EL (cell line): ENCODE measurements at places on chromosomes 12 and 14.

GRCh38 chr12:11731455-11731854 lies 82.0 kb downstream of the ETV6 start:
- peak; percentile 63 for DNase-seq

GRCh38 chr12:21983095-21983494 lies 41.9 kb upstream of the ABCC9 start:
- no peak for DNase-seq

- DNase-seq = no peak
These were observed 9.9 kb downstream of the SDS start for GRCh38 chr12:113393749-113394148.

- peak; percentile 92 for DNase-seq
These were observed 19.0 kb upstream of the GPRC5A start for GRCh38 chr12:12872139-12872933.

- no peak for DNase-seq
These were observed 93.2 kb downstream of the GPR65 start for GRCh38 chr14:88098163-88098562.

DNA sequence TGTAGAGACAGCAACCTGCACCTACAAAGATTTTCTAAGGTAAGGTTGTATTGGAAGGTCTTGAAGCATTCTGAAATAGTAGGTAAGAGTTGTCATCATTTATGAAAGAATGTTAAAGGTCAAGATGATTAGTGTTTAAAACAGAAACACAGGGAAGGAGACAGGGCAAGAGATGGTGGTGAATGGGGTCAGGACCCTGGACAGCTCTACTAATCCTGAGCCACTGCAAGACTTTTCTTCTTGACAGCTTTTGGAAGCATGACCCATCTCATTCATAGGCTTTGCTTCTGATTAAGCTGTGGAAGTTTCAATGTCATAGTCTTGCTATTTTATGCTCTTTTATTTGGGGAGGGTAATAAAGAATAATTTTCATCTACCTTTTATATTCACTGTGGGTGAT lies 75.5 kb upstream of the CAND1 start:
- DNase-seq = peak; percentile 21

DNA sequence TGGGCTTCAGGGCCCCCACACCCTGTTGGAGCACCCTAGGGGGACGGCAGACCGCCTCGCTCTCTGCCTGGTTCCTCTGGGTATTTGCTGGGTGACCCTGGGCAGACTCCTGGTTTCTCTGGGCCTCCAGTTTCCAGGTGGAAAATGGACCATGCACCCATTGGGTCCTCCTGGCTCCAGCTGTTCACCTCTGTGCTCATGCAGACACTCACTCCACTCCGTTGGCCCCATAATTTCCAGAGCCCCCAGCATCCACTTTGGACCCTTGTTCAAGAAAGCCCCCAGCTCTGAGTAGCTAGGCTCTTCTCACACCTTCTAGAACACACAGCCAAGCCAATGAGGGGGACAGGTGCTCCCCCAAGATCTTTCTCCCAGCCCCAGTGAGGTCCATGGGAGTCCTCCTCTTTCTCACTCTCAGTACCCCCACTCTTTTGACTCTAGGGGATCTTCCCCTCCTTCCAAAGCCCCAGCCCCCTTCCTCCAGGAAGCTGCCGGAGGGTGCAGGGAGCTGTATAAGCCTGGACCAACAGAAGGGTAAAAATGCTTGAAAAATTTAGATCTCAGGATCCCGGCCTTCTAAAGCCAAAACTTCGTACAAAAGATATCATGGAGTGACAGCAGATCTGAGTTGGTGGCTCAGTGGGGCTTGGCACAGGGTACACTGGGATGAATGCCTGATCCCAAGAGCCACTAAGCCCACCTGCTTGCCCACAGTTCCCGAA lies 174.8 kb upstream of the RTL1 start:
- DNase-seq = no peak

DNA sequence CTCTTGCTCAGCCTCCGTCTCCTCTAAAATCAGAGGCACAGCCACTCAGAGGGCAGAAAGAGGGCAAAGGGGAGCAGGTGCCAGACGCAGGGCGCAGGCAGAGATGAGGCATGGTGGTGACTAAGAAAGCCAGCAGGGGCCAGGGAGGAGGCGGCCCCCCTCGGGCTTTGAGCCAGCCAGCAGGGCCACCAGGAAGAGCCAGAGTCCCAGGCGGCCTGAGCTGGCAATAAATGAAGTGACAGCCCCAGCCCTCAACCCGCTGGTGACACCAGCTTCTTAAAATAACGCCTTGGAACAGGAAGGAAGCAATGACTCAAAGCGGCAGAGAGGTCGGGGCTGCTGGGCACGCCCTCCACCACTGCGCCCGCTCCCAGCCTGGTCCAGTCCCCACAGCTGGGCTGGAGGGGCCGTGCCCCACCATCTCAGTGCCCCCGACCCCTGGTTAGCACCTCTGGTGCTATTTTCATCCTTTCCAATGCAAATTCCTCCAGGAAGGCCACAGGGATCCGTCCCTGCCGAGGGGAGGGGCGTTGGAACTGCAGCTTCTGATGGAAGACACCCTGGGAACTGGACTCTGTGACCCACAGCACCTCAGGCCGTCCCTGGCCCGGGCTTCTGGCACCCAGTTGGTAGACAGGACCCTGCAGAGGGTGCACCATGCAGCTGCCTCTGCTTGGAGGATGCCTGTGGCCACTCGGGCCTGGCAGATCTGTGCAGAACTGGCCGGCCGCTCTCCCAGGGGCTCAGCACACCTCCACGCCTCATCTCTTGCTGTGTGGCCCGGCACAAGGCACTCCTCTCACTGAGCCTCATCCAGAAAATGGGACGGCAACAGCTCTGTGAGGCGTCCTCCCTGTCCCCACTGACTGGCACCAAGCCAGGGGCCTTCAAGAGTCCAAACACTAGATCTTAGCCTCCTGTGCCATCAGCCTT lies 113.7 kb downstream of the NCOR2 start:
- peak; percentile 74 for DNase-seq

DNA sequence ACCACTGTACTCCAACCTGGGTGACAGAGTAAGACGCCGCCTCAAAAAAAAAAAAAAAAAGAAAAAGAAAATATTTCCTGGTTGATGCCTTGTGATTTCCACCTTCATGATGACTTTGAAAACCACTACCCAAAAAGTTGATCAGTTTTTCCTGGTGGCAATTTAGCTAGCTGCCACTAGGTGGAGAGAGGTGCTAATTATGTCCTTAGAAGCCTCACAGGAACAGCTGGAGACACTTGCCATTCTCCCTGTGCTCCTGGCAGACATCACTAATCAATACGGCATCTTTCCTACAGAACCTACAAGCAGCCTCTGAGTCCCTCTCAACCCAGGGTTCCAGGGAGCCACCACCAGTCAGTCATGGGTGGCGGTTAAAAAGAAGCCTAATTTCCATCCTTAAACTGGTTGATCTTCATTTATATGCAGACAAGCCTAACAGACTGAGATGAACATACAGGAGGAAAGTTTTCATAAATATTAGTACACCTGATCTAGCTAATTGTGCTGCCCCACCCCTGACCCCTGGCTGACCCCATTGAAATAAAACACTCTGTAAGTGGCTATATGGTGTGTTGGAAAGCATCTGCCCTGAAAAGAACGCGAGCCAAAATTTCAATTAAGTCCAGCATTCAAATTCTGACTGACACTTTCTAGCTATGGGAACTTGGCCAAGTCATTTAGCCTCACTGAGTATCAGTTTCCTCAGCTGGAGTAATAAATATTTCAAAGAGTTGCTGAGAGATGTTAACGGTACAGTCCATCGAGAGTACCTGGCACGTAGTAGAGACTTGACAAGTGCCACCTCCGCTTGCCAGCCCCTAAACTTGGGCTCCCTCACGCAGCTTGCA lies 6.2 kb upstream of the OAS1 start:
- peak; percentile 55 for DNase-seq

GRCh38 chr12:10331642-10332239 lies 24.1 kb downstream of the KLRD1 start:
- DNase-seq = peak; percentile 48

- peak; percentile 33 for DNase-seq
These were observed 21.8 kb downstream of the APPL2 start for GRCh38 chr12:105214148-105214547.

DNA sequence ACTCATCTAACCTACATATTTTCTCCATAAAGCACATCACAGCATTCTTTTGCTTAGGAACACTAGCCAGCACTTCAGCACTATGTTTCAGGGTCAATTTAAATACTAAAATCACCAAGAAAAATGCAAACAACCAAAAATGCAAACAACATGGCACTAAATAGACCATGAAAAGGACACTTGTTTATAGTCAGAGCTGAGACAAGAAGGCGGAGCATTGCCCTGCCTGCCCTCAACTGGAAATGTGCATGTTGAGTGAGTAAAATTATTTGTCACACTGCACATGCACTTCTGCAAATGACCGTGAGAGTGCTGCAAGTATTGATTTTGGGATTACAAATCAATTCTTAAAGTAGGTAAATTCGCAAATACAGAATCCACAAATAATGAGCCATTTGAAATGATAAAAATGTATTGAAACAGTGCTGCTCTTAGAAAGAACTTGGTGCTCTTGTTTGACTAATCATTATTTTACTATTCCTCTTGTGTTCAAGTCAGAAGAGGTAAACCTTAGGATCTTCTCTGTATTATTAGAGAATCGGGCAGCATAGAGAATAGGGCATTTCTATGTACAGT lies 34.8 kb downstream of the CFAP251 start:
- no peak for DNase-seq

- DNase-seq = no peak
These were observed 21.4 kb downstream of the TEAD4 start for GRCh38 chr12:2980630-2981029.

DNA sequence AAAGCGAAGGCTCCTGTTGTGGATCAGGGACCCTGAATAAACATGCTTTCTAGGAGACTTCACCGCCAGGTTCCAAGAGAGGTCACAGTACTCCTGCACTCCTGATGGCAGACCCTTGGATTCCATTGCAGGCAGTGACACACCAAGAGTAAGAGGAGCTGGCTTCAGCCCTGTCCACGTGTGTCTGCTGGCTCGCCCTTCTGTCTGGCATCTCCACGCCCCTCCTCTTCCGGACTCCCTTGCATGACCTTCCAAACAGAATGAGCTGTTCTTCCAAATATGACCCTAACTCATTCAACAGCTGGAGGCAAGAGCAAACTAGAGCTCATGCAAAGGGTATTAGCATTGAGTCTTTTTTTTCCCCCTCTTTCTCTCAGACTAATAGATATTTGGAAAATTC lies 233.0 kb upstream of the PLEKHG7 start:
- no peak for DNase-seq

- DNase-seq = no peak
These were observed 11.6 kb upstream of the FOXN3 start for GRCh38 chr14:89428546-89429198.

- DNase-seq = no peak
These were observed 25.3 kb downstream of the CMKLR1 start for GRCh38 chr12:108313606-108314351.

GRCh38 chr12:69512820-69513219 lies 42.6 kb downstream of the FRS2 start:
- peak; percentile 54 for DNase-seq

DNA sequence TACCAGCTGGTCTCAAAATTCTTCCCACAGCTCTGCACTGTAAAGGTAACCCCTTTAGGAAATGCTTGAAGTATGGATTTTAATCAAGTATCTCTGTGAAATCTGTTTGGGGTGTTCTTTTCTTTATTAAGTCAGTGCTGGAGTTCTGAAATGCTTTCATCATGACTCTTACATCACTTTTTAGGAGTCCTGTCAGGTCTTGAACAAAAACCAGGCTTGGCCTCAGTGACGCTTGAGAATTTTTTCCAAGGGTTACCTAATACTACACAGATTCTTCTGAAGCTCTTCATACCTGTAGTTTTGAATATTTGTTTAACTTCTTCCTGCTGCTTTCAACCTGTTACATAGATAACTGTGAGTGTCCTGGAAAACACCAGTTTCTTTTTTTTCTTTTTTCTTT lies 47.0 kb upstream of the KCNH3 start:
- no peak for DNase-seq

DNA sequence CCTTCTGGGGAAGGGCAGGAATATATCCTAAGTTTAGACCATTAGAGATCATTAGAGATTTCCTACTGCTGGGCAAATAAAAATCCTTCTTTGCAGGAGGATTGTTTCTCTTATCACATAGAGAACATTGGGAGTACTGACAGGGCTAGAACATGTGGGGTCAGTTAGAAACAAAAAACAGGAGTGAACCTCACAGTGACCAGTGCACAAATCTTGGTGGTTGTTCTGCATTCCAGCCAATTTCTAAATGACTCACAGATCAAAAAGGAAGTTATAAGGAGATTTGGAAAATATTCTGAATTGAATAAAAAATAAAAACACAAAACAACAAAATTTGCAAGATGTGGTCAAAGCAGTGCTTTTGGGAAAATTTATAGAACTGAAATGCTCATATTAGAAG lies 118.8 kb downstream of the LLPH start:
- peak; percentile 68 for DNase-seq

GRCh38 chr14:49692811-49693734 lies at the start of gene KLHDC1:
Gene KLHDC1 (plus strand): TSS chr14:49693120. CDS start chr14:49693195, 75 bp downstream.
- peak; percentile 75 for DNase-seq

- no peak for DNase-seq
These were observed 12.7 kb downstream of the BMAL2 start for GRCh38 chr12:27345376-27345775.

GRCh38 chr12:23640754-23641153 lies 308.7 kb downstream of the SOX5 start:
- no peak for DNase-seq

DNA sequence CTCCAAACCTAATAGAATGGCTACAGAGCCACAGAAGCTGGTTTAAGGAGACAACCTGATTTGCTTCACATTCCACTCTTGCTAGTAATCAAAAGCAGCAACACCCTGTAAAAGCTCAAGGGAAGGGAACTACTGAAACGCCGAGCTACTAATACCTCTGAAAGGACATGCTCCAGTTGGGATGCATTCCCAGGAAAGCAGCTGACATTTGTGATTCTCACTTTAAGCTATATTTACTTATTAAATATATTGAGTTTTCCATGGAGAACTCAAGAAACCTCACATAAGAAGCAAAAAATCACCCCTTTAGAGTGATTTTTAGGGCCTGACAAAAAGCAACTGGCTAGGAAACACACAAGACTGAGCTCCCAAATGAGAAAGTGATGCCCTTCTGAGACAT lies 1073.0 kb upstream of the FLRT2 start:
- no peak for DNase-seq

DNA sequence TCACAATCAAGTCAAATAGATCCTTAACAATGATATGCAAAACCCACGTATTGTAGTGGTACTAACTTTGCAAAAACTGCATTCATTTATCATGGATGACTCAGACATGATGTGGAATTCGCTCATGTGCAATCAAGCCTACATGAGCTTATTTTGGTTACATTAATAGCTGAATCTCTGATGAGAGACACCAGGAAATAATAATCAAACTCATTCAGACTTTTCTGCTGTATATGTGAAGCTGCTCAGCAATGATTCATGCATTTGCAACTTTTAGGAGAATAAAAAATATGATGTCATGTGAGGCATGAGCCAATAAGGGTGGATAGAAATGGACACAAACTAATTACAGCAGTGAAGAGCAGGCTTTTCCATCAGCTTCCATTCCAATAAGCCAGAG lies 1075.8 kb upstream of the TMEM132C start:
- DNase-seq = peak; percentile 68

GRCh38 chr14:97022741-97023140 lies 225.6 kb downstream of the VRK1 start:
- DNase-seq = no peak
